ENCODE measurements at places on chromosomes 12 and 14.
A peak's percentile ranks its signal among the peaks of the same experiment; 100 is the strongest.

- no peak for DNase-seq
Observed at GRCh38 chr12:47268501-47269454, 189.0 kb upstream of the AMIGO2 start.

DNA sequence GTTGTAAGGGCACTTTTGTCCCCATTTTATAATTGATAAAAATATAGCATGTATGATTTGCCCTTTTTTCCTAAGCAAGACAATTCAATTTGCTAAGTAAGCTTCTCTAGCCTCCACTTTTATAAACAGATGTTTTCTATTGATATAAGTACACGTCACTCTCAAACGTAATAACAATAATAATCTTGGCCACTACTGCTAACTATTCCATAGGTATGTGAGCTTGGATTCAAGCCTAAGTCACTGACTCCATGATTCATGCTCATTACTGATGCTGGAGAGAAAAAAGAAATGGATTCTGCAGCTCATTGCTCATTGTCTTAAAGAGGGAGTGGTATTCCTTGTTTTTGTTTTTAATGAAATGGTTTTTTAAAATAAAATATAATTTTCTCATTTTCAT is 661.0 kb downstream of the GALC start:
- DNase-seq, result no peak

DNA sequence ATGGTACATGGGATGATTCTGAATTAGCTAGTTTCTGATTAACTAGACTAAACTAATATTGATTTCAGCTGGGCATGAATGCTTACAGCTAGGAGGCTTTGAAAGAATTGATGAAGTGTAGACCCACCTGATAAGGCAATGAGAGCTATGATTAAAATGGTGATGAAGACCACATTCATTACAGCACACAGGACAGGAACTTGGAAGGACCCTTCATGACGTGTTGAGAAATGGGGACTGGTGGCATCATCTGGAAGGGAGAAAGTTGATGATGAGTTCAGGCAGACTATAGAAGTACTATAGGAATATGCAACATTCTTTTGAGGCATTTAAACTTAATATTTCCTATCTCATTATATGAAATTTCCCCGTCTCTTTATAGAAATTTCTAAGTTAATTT is 4.5 kb downstream of the CD69 start:
- no peak for DNase-seq

GRCh38 chr12:24252602-24253001 is 303.1 kb upstream of the SOX5 start:
- no peak for DNase-seq

DNA sequence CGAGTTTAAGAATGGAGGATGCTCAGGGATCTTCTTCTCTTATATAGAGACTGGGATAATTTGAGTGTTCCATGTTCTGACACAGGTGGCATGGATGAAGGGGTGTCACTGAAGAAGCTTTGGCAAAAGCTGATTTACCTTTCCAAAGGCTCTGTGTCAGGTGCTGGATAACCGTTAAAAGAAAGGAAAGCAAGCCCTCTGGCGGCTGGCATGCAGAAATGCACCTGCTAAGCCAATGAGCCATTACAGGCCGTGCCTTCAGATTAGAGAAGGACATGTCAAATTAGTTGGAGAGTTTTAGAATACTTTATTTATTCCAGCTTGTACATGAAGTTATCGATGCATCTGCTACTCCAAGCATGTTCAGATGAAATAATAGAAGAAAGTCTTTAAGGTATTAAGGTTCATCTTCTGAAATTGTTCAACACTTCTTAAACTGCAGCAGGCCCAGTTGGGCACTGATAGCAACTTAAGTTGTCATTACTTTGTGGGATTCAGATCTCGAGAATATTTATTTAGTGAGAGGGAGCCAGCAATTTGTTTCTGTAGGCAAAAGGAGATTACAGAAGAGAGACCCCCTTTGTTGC is 678.2 kb downstream of the NRXN3 start:
- DNase-seq, result peak; percentile 20

DNA sequence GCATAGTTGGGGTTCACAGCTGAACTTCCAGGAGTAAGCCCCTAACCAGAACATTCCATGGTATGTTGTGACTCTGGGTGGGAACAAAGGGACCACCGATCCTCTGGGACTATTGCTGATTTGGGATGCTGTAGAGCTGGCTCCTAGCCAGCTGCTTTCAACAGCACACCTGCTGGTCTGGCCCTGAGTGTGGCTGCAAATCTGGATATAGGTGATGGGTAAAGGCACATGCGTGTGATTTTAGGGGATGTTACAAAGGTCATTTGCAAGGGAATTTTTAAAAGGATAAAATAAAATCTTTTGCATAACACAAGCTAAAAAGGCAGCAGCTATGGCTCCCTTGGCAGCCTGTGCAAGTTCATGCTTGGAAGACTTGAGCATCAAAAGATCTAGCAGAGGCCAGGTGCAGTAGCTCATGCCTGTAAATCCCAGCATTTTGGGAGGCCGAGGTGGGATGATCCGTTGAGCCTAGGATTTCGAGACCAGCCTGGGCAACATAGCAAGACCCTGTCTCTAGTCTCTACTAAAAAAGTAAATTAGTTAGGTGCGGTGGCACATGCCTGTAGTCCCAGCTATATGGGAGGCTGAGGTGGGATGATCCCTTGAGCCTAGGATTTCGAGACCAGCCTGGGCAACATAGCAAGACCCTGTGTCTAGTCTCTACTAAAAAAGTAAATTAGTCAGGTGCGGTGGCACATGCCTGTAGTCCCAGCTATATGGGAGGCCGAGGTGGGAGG is 1.6 kb downstream of the ALDH2 start:
- no peak for DNase-seq

GRCh38 chr14:57382283-57382682 is 8.1 kb upstream of the NAA30 start:
- DNase-seq, result no peak

GRCh38 chr12:98998697-98999299 is 353.7 kb downstream of the APAF1 start:
- no peak for DNase-seq

DNA sequence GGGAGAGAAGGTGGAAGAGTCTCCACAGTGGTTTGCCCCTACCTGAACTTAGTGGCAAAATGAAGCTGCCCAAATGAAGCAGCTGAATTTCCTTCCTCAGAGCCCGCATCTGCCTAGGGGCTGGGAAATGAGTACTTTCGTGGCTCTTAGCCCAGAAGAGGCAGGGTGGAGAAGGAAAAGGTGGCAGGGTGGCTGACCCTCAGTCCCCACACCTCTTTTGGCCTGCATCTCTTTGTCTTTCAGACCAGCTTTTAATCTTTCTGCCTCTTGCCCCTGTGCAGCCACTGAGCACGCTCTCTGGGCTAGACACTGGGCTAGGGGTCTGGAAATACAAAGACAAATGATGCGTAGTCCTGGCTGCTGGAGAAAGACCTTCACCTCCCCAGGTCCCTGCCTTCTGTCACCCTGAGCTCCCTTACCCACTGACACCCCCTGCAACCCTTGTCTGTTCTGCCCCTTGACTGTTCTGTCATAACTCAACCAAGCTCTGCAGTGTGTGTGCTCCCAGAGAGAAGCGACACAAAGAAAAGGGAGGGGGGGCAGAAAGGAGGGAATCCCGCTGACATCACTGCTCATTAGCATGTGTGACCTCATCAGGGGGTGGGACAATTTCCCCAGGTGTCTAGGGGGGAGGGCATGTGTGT is 371 bp upstream of the REM2 start:
- DNase-seq, result peak; percentile 31

GRCh38 chr12:52204095-52204930 is 12.5 kb upstream of the KRT80 start:
- no peak for DNase-seq

DNA sequence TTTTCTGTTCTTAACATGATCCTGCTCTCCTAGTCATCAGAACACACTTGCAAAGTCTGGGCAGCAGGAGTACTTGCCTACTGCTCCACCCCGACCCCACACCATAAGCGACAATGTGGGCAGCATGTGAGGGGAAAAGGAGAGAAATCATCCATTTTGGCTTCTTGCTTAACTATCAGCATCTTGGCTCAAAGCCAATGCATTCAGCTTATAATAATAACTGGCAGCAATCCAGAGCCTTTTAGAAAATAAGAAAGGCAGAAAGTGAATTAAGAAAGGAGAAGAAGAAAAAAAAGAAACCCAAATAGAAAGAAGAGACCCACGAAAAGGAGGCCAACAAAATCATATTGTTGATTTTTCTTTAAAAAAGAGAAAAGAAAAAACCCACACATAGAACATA is 930.8 kb downstream of the BCL11B start:
- no peak for DNase-seq

GRCh38 chr12:57332646-57333312 is 81.8 kb upstream of the STAC3 start:
- DNase-seq, result no peak

GRCh38 chr14:67251573-67252226 is 10.5 kb downstream of the PALS1 start:
- no peak for DNase-seq

DNA sequence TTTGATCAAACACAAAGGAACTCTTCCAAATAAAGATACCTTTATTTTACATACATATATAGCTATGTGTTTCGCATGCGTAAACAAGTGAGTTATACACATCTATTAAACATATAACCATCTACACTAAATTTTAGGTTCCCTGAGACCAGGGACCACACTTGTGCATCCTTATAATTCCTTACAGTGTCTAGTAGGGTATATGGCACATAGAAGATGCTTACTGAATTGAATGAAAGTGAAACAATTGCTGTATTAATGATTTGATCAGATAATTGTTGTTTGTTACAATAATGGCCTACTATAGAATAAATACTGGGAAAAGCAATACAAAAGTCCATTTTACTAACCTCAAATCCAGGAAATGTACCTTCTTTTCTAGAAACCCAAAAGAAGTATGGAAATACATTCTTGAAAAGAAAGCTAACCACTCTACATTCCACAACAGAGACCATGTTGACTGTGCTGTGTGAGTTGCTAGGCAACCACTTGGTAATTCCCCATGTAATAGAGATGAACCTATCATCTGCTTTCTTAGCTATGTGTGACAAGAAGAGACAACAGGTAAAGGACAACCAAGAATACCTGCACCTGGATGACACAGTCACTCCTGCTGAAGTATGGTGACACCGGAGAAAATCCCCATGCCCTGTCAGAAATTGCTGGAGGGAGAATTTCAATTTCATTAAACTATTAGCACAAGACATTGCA is 11.9 kb upstream of the CIPC start:
- DNase-seq, result no peak

DNA sequence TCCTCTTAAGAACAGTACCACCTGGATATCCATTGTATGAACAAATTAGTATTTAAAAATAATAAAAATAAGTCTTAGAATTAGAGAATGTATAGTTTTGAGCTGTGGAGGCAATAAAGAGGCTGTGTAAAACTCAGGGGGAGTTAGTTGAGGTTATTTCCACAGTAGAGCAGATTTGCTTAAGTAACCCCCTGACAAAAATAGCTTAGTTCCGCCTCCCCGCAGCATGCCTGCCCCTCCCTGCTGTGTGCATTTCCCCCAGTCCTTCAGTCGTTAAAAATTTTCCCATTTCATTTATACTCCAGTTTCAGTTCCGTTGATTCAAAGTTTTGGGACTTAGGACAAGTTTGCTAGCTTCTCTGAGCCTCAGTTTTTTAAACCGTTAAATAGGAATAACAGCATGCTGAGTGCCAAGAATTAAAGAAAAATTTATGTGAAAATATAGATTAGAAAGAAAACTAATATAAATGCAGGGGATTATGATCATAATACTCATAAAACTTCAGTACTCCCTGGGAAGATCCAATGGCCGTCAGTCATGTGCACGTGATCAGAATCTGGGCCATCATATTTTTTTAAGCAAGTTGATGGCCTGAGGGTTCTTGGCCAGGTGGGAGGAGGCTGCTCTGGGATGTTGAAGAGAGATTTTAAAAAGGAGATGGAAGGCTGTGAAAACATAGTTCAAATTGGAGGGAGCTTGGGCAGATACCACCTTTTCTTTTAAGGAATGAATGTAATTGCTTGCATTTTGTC is 14.5 kb upstream of the SLC38A2 start:
- DNase-seq, result no peak

DNA sequence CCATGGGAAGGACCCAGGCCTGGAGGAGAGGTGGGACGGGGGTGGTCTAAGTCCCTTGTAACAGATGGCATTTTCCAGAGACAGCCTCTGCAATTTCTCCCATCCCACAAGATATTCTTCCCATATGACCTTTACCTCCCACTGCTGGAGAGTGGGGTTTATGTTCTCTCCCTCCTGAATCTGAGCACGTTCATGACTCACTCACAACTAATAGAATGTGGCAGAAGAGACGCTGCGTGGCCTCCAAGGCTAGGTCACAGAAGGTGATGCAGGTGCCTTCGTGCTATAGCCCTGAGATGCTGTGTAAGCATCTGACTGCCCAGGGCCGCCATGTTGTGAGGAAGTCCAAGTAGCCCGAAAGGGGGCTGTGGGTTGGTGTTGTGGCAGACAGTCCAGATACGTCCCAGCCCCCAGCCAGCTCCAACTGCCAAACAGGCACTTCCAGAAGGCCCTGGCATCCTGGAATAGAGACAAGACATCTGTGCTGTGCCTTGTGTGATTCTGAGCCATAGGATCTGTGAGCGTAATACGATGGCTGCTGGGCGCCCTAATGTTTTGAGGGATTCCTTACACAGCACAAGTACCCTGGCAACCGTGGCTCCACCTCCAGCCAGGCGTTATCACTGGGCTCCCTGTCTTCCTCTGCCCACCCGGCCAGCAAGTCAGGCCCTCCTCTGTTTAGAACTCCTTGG is 56.1 kb upstream of the NCOR2 start:
- no peak for DNase-seq

- DNase-seq, result peak; percentile 69
Observed at GRCh38 chr14:39229222-39229543, 4.5 kb upstream of the MIA2 start.

DNA sequence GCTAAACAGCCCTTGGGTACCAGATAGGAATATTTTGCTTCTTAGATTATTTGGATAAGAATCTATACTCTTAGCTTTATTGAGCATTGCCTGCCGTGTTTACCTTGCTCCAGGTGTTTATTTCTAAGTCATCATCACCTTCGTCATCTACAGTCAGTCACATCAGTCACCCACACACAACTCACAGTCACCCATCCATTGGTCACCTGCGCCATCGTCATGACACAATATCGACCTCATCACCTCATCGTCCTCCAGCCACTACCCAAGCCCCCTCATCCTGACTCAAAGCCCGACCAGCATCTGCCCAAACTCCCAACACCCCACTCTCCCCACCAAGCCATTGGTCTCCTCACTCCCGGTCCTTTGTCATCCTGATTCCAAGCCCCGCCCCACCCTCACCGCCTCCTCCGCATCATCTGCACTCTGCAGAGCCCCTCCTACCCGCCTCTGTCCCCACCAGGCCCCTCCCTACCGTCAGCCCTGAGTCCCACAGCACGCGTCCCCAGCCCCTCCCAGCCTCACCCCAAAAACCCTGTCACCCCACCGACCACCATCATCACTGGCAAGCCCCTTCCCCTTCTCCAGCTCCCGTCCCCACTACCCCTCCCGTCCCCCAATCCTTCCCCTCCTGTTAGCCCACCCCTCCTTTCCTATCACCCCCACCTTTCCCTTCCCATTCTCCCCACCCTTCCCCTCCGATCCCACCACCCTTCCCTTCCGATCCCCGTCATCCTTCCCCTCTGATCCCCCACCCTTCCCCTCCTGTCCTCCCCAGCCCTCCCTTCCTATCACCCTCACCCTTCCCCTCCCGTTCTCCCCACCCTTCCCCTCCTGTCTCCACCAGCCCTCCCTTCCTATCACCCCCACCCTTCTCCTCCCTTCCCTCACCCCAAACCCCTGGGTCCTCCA is 9.8 kb downstream of the DLK1 start:
- no peak for DNase-seq

- no peak for DNase-seq
Observed at GRCh38 chr12:120365675-120366340, 3.2 kb downstream of the MSI1 start.

All from stimulated activated CD4-positive, alpha-beta T cell treated with anti-CD3 and anti-CD28 coated beads, Interleukin-15, amount 100 ng/mL, for 24 hours (primary cell).